AG04449 (cell line): ENCODE measurements at places on chromosomes 5 and 9.
A peak's percentile ranks its signal among the peaks of the same experiment; 100 is the strongest.

- DNase-seq, result no peak
Observed at GRCh38 chr5:122362361-122362760, 50.3 kb downstream of the SNCAIP start.

GRCh38 chr9:38284039-38284575 lies 108.4 kb upstream of the ALDH1B1 start:
- DNase-seq, result no peak

DNA sequence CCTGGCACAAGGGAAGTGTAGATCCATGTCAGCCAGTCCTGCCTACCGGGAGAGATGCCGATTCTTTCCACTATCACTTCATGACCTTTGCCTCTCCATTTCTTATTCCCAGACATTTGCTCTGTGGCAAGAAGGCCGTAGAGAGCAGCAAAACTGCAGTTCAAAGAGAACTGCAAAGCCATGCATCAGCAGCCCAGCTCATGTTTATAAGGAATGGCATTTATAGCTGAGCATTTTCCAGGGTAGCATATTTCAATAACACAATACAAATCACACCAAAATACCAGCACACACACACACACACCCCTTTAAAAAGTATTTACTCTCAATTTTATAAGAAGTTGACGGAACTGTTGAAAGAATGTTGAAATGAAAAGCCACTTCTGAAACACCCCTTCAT lies 126.7 kb upstream of the EGFLAM start:
- DNase-seq, result no peak

DNA sequence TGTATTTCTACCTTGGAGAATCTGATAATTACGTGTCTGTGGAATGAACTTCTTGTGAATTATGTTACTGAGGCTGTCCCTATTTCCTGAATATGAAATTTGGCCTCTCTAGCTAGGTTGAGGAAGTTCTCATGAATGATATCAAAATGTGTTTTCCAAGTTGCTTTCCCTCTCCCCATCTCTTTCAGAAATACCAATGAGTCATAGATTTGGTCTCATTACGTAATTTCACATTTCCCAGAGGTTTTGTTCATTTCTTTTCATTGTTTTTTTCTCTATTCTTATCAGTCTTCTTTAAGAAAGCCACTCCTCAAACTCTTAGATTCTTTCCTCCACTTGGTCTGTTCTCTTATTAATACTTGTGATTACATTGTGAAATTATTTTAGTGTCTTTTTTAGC lies 923.8 kb upstream of the CDH9 start:
- no peak for DNase-seq

- no peak for DNase-seq
Observed at GRCh38 chr5:120465436-120465961, 1.4 kb downstream of the PRR16 start.

GRCh38 chr9:113509463-113509862 lies 45.9 kb downstream of the RGS3 start:
- peak; percentile 34 for DNase-seq

DNA sequence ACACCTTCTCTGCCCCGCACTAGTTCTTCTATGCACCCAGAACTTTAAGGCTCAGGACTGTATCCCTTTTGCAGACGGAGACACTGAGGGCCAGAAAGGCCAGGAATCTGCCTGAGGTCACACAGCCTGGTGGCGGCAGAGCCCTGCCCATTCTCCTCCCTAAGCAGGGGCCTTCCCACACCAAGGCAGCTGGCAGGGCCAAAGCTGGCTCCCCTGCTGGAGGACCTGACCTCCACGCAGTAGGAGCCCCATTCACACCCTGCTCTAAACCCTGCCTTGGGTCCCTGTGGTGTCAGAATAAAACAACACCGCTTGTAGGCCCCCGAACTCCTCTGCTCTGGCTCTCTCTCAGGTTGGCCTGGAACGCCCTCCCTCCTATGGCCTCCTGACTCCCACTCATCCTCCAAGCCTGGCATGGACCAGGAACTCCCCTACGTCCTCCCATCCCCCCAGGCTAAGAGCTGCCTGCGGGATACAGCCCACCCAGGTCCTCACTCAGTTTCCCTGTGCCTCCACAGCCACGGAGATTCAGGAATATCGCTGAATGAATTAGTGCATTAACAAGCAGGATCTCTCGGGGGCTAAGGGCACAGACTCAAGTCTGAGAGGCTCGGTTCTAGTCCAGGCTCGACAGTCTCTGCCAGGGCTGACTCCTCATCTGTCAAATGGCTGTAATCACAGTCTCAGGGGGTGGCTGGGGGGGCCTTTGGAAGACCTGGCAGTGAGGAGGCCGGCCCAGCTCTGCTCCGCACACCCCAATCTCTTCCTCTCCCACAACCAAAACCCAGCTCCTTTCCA lies 2.8 kb downstream of the ST6GALNAC6 start:
- no peak for DNase-seq

- DNase-seq, result peak; percentile 67
Observed at GRCh38 chr9:81619353-81620001, 69.9 kb downstream of the TLE1 start.

GRCh38 chr9:112754578-112754977 lies 4.0 kb downstream of the SNX30 start:
- no peak for DNase-seq

GRCh38 chr9:116115761-116116353 lies 37.7 kb upstream of the PAPPA start:
- DNase-seq, result no peak

- no peak for DNase-seq
Observed at GRCh38 chr5:74034733-74035132, 408.7 kb downstream of the ARHGEF28 start.

DNA sequence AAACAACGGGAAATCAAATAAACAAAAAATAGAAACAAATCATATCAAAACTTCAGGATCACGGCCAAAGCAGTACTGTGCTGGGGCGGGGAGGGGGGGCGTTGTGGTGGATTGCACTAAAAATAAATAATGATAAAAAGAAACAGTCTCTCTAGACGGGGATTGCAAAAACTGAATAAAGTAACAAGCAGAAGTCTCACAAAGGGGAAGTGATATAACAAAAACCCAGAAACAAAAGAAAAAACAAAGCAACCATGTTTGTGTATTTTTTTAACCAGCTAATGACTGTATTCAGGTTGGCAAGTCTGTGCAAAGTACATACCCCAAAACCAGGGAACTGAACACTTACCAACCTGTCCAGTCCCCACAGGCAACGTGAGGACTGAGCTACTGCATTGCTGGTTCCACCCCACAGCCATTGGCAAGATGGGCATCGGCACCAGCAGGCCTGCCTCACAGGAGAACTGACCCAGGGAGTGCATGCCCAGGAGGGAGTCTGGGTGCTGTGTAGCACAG lies 24.1 kb downstream of the BICD2 start:
- DNase-seq, result no peak

DNA sequence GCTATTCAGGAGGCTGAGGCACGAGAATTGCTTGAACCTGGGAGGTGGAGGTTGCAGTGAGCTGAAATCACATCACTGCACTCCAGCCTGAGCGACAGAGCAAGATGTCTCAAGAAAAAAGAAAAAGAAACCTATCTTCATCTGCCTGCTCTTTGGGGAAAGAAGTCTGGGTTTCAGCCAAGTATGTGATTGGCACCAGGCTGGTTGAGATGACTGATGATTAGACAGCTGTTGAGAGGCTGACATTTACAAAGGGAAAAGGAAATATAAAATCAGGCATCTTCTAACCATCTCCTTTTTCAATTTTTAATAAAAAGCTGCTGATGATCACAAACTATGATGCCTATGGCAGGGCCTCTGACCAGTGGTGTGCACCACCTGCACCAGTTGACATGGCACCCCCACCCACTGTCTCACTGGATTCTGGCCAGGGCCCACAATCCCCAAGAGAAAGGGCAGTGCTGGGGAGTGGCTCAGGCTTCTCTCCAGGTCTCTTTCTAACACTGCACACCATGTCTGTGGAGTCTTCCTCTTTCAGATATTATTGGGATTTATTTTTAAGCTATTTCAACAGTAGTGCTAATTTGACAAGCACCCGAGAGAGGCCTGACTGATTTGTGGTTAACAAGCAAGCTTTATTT lies 17.2 kb upstream of the C5orf15 start:
- DNase-seq, result no peak

- no peak for DNase-seq
Observed at GRCh38 chr5:179623906-179624741, 653 bp upstream of the HNRNPH1 start.

GRCh38 chr5:112283943-112284929 lies 134.8 kb downstream of the EPB41L4A start:
- no peak for DNase-seq

DNA sequence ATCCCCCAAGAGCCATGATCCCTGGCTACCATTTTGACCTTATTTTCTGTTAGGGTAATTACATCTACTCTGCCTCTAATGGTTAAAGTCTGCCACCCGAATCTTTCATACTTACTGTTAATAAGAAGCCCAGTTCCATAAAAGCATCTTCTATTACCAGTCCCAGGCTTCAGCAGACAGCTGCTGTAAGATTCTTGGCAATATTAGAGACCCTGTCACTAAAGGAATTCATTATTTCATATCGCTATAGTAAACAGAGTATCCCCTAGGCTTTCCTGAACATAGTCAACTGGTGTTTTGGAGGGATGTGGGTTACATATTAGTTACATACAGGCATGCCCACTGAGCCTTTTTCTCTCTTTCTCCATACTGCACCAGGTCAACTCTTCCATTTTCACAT lies 608.7 kb upstream of the SEMA6A start:
- DNase-seq, result no peak

- no peak for DNase-seq
Observed at GRCh38 chr9:91084896-91085516, 276.7 kb downstream of the AUH start.

GRCh38 chr9:33795281-33795680 lies at the start of gene PRSS3:
Gene PRSS3 (plus strand): TSS chr9:33795561. CDS start chr9:33795574, 13 bp downstream.
- no peak for DNase-seq

DNA sequence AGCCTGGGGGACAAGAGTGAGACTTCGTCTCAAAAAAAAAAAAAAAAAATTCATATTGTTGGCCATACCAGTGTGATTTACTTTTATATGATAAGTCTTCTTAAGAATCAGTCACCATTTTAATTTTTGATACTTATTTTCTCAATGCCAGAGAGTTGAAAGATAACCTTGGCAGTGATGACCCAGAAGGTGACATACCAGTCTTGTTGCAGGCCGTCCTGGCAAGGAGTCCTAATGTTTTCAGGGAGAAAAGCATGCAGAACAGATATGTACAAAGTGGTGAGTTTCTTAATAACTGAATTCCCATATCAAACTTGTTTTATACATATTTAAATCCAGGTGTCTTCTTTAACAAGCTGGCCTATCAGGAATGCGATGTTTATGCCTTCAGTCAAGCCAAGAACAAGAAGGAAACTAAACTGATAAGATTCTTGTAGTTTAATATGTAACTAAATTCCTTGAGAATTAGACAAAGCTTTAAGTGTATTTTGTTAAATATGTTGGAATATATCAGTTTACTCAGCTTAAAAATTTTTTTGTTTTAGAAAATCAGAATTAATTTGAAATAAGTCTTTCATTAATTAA lies 81.5 kb downstream of the NIPBL start:
- DNase-seq, result no peak

DNA sequence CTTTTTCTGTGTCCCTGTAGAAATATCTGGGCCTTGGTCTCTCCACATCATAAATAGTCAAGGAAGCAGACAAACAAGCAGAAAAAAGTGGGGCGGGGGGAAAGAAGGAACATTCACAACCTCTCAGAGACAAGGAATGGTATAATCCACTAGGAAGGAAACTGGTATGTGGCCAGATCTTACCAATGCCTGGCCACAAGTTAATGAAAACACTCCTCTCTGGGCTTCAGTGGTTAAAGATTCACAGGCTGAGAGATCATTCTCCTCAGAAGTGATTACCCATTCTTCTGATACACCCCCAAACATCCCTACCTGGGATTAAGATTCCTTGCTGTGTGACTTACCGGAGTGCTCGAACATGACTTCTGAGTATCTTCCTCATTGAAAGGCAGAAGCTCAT lies 290.6 kb downstream of the MARCHF11 start:
- DNase-seq, result no peak

GRCh38 chr9:83220730-83221129 lies 157.8 kb upstream of the RASEF start:
- peak; percentile 14 for DNase-seq

- no peak for DNase-seq
Observed at GRCh38 chr5:88876714-88877113, 6.3 kb downstream of the MEF2C start.

GRCh38 chr9:34363619-34364351 lies 12.9 kb downstream of the MYORG start:
- no peak for DNase-seq

DNA sequence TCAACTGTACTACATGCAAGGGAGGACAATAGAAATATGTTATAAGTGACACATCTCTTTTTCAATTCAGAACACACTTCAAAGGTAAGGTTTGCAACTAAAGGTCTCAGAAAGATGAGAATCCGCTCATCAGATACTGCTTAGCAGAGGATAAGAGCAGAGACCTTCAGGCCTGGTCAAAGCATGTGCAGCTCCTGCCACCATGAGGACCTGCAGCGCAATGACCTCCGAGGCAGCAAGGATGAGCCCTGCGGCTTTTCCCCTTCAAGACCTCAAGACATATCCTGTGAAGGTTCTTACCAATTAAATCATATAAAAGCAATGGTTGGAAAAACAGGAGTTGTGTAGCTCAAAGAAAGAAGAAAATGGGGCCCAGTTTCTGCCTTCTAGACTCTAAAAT lies 135.8 kb downstream of the TRIM36 start:
- DNase-seq, result no peak

GRCh38 chr9:132381966-132382541 lies 24.6 kb downstream of the TTF1 start:
- DNase-seq, result no peak

- DNase-seq, result no peak
Observed at GRCh38 chr9:92488681-92489550, 6.6 kb upstream of the ASPN start.

DNA sequence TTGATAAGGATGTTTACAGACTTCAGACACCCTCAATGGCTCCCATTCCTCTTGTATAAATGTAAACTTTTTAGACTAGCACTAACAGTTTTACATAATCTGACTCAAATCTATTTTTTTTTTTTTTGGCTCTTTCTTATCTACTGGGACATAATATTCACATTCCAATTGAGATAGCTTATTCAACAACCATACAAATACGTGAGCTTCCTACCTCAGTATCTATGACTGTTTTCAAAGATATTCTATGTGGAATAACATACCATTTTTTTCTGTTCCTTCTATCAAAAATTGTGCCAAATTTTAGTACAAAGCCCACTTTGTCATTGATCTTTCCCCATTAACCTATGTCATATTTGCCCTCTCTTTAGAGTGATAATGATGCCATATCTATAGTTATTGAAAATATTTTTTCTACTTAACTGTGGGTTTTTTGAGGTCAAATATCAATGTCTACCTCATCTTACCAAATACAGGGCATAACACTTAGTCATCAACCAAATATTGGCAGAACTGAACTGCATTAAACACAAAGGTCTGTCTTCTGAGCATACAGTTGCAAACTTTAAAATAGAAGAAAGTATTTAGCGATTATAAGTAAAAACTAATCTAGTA lies 482.6 kb downstream of the PTPRD start:
- DNase-seq, result no peak

- no peak for DNase-seq
Observed at GRCh38 chr9:96567203-96567700, 52.4 kb downstream of the CDC14B start.

GRCh38 chr5:54212331-54212730 lies 98.0 kb downstream of the ARL15 start:
- no peak for DNase-seq
